ENCODE measurements at places on chromosomes 6 and 20.

- DNase-seq, result no peak
These were observed 11.5 kb downstream of the FILIP1 start for GRCh38 chr6:75481936-75482593.

GRCh38 chr6:150722614-150723344, 123.1 kb downstream of the PLEKHG1 start:
- DNase-seq, result no peak

GRCh38 chr6:11609324-11610071, 71.9 kb downstream of the TMEM170B start:
- no peak for DNase-seq

DNA sequence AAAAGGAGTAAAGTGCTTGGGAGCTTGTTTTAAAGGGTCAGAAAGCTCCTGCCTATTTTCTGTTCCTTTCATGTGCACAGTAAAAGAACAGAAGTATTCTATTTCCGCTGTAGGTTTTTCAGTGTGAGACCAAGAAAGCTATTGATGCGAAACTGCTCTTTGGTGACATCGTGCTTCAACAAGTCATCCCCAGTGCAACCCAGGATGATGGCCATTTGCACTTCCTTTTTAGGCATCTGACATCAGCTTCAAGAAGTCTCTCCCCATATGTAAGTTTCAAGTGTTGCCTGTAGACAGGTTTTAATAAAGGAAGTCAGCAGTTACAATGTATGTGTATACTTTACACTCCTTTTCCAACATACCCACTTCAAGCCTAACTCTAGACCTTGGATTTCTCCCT, 131.6 kb downstream of the RFX6 start:
- DNase-seq, result no peak

DNA sequence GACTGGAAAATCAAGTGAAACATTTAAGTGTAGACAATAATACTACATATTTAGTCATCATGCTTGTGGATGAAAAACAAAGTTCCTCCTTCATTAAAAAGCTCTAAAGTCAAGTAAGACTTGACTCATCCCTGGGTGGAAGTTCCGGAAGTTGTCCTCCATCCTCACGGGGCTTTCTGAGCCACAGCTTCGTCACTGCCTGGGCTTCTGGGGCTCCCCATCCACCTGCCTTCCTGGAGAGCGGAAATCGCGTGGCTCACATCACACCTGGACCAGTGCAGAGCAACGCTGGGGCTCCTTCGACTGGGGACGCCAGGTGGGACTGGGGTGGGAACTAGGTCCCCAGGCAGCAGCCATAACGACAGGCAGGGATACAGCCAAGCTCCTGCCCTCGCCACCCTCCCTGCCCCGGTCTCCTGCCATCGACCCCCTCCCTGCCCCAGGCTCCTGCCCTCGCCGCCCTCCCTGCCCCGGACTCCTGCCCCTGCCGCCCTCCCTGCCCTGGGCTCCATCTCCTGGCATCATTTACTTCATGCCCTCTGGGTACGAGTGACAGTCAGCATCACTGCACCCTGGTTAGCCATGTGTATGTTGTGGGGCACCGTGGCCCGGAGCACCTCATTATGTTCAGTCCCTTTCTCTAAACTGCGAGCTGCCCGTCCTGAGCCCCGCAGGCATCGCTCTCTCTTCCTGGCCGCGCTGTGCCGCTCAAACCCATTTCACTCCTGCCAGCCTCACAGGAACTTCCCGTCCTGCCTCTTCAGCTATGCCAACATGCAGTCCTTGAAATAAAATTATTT, 12.9 kb downstream of the THBS2 start:
- DNase-seq, result no peak

GRCh38 chr6:110589865-110590513, 113.6 kb upstream of the SLC22A16 start:
- peak; percentile 5 for DNase-seq

Measured in CD4-positive, alpha-beta T cell (primary cell).